ENCODE measurements at places on chromosomes 5 and 9.

DNA sequence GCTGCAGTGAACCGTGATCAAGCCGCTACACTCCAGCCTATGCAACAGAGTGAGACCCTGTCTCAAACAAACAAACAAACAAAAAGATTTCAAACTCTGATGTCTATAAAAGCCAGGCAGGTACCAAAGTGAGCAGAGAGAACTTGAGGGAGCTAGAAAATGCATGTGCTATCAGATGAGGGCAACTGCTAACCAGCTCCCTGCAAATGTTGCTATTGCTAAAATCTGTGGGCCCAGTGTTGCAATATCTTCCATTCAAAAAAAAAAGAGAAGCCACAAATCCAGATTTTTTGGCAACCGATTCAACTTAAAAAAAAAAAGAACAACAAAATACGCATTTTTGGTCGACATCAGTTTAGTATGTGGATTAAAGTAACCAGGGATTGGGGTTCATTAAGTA, 5.5 kb downstream of the UBE2D2 start:
- DNase-seq = no peak

GRCh38 chr9:19649336-19650041, 139.3 kb downstream of the SLC24A2 start:
- no peak for DNase-seq

GRCh38 chr5:6418679-6419276, 29.9 kb upstream of the UBE2QL1 start:
- no peak for DNase-seq

GRCh38 chr5:93322974-93323860, 257.8 kb downstream of the NR2F1-AS1 start:
- DNase-seq = no peak

DNA sequence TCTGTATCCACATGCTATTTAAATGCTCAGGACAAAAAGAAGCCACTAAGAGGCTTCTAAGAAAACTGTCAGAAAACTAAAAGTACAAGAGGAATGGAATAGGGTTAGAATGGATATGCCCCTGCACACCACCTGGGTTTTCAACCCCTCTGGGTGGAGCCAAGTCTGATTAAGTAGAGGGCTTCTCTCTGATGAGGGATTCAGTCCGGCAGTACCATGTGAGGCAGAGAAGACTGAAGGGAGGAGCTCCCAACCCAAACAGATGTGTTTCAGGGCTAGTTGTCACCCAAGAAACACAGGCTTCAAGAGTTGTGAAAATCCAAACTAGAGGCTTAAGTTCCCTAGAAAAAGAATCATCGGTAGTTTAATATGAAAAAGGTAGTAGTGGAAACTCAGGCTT, 12.5 kb downstream of the NREP start:
- no peak for DNase-seq

DNA sequence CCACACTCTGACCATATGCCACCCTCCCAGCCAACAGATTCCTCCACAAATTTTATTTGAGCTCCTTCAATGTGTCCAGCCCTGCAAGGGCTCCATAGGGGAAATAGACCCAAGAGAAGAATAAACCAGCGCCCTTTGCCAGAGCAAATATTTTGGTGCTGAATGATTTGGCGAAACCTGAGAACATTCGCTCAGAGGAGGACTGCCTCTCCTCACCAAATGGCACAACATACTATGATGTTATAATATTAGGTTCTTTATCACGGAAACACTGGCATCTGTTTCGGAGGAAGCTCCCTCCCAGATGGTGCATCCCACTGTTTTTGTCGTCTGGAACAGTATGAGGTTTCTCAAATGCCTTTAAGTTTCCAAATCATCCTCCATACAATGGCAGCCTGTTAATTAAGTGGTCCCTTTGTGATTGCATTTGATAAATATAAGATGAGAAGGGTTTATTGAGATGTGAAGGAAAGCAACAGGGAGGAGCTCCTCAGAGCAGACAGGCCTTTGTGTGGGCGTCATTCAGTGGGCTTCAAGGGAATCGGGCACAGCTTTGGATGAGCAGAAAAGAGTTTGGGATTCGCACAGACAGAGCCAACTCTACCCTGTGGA, 139.1 kb upstream of the ADRA1B start:
- DNase-seq = peak; percentile 72

DNA sequence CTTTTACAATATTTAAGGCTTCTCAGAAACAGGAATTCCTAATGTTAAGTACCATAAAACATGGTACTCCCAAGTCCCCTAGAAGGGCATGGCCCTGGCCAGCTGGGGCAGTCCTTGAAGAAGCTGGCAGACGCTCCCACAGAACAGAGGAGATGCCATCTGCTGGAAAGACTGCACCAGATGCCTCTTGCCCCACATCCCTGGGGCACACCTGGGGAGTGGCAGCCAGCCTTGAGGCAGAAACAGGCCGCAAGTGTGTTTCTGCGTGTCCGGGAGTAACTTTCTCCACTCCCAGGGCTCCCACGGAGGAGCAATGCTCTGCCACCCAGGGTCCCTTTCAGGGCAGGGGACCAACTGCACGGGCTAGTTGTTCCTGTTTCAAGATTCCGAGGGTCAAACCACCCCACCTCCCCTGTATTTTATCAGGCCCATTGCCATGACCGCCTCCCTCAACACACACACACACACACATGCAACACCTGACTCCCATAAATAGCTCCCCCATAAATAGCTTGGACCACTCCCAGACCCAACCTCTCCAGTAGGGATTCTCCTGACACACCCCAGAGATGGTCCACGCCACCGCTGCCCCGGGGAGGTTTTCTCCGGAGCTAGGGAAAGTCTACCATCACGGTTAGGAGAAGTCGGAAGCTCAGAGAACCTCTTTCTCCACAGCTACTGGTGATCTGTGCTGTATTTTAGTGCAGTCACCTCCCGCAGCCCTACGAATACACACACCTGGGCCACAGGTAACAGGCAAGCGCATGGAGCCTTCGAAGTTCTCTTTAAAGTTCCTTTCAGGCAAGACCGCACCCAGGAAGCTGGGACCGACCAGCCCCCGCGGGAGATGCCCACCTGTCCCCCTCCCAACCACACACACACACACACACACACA, 1.5 kb downstream of the SPOCK1 start:
- DNase-seq = peak; percentile 32

GRCh38 chr5:83817591-83817990, 96.9 kb upstream of the HAPLN1 start:
- no peak for DNase-seq

GRCh38 chr5:149126906-149127305, 14.4 kb upstream of the ABLIM3 start:
- no peak for DNase-seq

- peak; percentile 95 for DNase-seq
These were observed at the start of gene PAIP1 for GRCh38 chr5:43556857-43557542. TSS of gene PAIP1 (minus strand) at chr5:43557077. CDS start at chr5:43556846, 231 bp downstream.

DNA sequence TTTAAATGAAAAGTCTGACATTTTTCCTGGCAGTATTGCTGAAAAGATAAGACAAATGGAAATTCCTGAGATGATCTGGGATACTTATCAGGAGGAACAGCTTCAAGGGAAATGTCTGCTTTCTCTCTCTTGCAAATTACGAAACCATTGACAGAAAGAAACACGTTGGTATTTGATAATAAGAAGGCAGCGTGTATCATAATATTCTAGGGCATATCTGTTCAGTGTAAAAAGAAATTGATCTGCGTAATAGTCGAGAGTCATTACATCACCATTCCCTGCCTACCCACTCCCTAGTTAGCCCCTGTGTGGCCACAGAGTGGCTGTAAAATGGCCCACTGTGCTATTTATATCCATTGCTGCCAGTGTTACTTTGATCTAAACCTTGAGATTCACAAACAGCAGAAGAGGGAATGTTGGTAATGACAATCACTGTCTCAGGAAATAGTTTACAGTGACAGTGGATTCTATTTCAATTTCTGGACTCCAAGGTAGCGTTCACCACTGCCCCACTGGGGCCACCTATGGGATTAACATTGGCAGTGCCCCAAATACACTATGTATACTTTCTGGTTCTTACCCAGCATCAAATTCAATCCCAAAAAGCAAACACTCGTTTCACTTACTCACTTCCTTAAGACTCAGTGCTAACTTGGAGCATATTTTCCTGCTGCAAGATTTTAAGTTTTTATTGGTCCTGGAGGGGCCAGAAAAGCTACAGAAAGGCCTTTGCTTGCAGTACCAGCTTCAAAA, 133.4 kb upstream of the GAS1 start:
- no peak for DNase-seq

DNA sequence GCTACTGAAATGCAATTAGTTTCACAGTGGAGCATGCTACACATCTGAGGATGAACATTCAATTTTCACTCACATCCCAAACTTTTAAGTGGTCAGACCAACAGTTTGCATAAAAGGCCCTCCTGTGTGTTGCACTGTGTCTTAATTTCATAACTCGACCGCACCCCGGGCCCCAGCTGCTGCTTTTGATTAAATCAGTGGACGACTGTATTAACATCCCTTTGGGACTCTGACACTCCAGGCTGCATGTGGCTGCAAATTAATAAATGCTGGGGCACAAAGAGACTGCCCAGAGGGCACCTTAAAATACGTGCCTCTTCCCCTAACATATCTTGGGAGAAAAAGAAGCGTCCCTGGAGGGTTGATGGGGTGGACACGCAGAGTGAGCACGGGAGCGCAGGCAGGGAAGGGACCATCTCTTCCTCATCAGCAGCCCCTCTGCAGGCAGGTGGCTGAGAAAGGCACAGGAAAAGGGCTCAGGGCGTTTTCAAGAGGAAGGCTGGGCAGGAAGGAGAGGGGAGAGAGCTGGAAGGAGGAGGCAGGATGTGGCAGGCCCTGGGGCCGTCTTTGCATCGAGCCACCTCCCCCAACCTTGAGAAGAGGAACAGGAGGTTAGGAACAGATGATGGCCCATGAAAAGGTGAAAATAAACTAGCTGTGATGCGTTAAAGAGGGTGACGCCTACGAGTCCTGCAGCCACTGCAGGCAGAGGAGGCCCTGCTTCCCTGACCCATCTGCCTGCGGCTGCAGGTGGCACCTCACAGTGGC, 18.6 kb downstream of the MED10 start:
- DNase-seq = peak; percentile 23

- DNase-seq = peak; percentile 30
These were observed 53.0 kb downstream of the NIM1K start for GRCh38 chr5:43244823-43245565.

DNA sequence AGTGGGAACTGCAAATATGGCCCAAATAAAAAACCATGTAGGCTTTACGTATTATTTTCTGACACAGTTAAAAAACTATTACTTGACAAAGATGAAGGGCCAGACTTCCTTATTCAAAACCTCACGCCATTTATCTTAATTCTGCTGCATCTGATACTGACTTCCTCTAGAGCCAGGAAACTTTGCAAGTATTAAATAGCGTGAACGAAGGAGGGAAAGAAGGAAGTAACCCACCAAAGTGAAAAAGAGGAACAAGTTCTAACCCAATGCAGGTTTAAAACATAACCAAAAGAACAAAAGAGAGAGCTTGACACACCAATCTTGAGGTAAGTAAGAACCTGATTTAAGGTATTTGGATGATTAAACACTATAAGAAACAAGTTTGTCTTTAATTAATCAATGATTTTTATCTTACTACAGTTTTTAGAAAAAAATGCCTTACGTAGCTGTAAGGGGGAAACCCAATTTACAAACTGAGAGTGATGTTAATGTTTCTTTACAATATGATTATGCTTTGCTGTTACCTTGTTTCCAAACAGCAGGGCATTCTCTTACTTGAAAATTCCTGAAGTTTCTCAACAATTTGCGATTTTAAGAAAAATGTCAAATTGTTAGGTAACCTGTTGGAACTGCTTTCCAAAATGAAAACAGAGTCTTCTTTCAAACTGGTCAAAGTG, at the start of gene GAPT:
Gene GAPT (plus strand): TSS at position 220 of the 677 bp plus-strand sequence. CDS start 3,102 bp downstream, outside the sequence.
- DNase-seq = no peak

DNA sequence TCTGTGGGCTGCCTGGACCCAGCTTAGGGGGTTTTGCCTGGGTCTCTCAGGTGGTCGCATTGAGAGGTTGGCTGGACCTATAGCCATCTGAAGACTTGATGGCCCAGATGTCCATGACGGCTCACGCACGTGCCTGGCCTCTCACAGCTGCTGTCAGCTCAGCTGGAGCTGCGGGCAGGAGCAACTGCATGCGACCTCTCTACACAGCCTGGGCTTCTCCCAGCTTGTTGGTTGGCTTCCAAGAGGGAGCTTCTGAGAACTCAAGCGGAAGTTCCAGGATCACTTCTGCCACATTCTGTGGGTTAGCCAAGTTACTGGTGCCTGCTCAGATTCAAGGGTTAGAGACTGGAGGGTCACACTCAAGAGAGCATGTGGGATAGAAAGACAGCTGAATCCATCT, 99.2 kb downstream of the DAPK1 start:
- no peak for DNase-seq

GRCh38 chr5:156261275-156261939, 65.6 kb upstream of the SGCD start:
- no peak for DNase-seq

DNA sequence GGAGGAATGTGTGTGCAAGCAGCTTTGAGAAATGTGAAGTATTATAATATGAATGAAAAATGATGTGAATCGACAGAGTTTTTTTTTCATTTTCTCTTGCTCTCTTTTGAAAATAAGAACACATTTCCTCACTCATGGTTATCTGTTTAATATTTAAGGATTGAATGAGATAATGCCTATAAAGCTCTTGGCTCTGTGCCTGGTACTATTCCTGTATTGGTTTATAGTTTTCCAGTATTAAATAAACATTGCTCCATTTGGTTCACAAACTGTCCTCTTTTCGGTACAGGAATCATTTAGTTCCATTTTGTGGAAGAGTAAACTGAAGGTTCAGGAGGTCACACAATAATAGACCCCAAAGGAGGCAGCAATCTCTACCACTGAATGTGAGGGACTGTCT, 1185.5 kb upstream of the WWC1 start:
- no peak for DNase-seq

GRCh38 chr5:14946815-14947620, 75.4 kb upstream of the ANKH start:
- DNase-seq = no peak

- DNase-seq = no peak
These were observed 215.0 kb downstream of the CNTLN start for GRCh38 chr9:17349831-17350230.

- DNase-seq = peak; percentile 86
These were observed 44.0 kb upstream of the XPA start for GRCh38 chr9:97740848-97741821.

All from eye (tissue), 1 donor.